Motor neuron (in vitro differentiated cells): ENCODE measurements at places on chromosomes 12 and 14.

- no peak for ATAC-seq
Measured at GRCh38 chr14:104550861-104551728, 28.5 kb upstream of the C14orf180 start.

- no peak for ATAC-seq
Measured at GRCh38 chr14:55477680-55478079, 37.3 kb upstream of the TBPL2 start.

DNA sequence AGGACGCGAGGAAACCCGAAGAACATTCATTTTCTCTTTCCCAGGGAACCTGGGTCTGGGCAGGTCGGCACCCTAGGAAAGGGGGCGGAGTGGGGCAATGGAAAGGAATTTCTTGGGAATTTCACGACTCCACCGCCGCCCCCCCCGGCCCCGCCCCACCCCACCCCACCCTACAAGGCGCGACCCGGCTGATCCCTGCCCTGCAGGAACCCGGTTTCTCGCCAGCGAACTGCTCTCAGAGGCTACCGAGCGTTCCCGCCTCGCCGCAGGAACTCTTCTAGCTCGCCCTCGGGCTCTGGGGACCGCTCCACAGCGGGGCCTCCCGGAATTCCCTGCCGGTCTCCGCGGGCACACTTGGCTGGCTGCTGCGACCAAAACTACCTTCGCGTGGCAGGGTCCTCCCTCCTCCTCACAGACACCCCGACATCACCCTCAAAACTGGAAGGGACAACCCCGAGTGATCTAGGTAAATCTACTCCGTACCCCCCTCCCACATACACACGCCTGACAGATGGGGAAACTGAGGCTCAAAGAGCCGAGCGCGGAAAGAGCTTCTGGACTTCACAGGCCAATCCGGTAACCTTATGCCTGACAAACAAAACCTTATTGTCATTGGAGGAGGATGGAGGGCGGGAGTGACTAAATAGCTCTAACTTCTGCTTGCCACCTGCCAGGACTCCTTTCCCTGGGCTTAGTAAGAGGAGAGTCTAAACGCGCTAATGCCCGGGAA, 785 bp upstream of the ACTN1 start:
- peak; percentile 6 for ATAC-seq

DNA sequence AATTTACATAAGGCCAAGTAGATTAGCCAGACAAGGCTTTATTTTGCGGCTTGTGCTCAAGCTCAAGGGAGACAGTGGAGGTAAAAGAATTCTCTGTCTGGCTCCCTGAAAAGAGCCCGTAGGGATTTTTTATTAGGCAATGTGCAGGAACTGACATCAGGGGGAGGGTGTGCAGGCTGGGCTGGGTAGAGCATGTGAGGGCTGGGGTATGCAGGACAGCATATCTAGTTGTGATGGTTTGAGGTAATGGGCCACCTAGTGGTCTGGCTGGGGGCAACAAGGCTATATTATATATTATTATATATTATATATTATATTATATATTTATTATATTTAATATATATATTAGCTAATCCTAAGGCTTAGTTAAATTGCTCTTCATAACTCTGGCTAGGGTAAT, 102.1 kb downstream of the TMEM117 start:
- no peak for ATAC-seq

DNA sequence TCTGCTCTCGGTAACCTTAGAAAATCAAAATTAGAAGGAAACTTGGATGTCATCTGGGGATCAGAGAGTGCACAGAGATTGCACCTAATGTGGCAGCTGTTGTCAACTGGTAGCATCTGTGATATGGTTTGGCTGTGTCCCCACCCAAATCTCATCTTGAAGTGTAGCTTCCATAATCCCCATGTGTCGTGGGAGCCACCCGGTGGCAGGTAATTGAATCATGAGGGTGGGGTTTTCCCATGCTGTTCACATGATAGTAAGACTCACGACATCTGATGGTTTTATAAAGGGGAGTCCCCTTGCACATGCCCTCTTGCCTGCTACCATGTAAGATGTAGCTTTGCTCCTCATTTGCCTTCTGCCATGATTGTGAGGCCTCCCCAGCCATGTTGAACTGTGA, 127.7 kb upstream of the SRRM4 start:
- ATAC-seq, result no peak

DNA sequence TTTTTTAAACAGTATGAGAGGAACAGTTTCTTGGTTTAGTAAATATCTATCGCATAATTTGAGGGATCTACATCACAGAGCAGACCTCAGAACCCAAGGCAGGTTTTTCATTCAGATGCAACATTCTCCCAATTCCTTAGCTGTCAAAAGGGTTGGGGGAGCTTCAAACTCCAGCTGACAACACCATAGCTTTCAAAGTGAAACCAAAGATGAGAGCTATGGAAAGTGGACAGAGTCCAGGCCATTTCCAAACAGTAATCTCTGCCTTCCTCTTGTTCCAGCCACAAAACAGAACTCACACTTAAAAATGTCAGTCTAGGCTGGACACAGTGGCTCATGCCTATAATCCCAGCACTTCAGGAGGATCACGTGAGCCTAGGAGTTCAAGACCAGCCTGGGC, 87.8 kb downstream of the SPRING1 start:
- no peak for ATAC-seq

DNA sequence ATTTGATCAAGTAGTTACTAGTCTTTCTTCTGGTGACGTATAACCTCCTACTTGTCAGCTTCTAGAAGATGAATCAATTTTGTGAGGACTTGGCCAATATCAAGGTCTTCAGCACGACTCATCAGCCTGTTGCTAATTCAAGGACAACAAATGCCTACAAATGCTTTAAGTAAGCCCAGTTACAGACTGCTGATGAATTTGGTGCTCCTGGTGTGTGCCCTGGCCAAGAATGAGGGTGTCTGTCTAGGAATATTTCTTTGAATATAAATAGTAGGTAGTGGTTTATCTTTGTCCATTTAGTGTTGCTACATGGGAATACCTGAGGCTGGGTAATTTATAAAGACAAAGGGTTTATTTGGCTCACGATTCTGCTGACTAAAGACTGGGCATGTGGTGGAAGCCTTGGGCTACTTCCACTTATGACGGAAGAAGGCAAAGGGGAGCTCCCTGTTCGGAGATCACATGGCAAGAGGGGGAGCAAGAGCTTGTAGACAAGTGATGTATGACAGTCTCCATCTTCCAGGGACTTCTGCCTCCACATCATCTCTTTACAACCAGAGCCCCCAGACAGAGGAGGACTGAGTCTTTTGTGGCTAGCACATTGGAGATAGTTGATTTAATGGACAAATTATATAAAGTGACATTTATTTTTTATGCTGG, 180.2 kb downstream of the CRADD start:
- ATAC-seq, result peak; percentile 69

GRCh38 chr12:109098651-109099050, 1.3 kb downstream of the UNG start:
- peak; percentile 1 for ATAC-seq

- ATAC-seq, result no peak
Measured at GRCh38 chr14:97943619-97944018, 1146.4 kb downstream of the VRK1 start.

GRCh38 chr12:110449799-110450497, at the start of gene ARPC3:
Gene ARPC3, minus strand, starts transcription at chr12:110450337. Its CDS starts 77 bp downstream, at chr12:110450260.
- peak; percentile 94 for ATAC-seq

- ATAC-seq, result peak; percentile 82
Measured at GRCh38 chr14:74257078-74257940, 18.1 kb downstream of the VSX2 start.

GRCh38 chr12:91959220-91959619, 186.4 kb downstream of the BTG1 start:
- ATAC-seq, result no peak

DNA sequence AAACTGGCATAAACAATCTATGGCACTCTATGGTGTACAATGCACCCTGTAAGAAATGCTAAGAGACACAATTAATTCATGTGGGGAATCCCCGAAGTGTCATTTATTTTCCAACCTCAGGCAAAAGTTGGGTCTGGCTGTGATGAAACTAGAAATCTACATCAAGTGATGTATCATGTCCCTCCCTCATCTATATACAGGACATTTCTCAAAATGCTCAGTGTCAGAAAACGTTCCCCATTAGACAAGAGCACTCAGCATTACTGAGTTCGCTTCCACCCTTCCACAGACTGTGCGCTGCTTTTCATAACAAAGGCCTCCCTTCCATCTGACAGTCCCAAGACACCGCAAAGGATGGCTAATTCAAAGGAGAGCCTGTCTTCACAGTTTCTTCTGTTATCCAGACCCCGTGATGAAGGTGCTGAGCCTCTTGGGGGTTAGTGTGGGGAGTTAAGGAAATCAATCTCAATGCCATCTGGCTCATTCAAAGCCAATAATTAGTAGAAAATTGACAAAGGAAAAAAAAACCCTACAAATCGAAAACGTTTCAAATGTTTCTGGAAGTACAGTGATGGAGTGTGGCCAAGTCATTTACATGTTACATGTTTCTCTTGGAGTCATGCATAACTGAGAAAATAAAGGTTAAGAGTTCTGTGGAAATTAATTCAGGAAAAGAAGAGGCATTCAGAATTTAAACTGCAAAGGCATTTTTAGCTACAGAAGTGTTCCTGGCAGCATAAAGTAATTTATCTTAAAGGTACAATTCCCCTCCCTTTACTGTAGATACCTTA, 7.5 kb downstream of the CCDC88C start:
- ATAC-seq, result peak; percentile 94

GRCh38 chr14:64760146-64760755, 56.0 kb downstream of the PLEKHG3 start:
- no peak for ATAC-seq
